ENCODE measurements at places on chromosomes 2 and 18.

- DNase-seq, result no peak
Observed at GRCh38 chr2:237653776-237654558, 26.6 kb downstream of the LRRFIP1 start.

- DNase-seq, result no peak
Observed at GRCh38 chr2:25402477-25402876, 60.8 kb upstream of the DNMT3A start.

DNA sequence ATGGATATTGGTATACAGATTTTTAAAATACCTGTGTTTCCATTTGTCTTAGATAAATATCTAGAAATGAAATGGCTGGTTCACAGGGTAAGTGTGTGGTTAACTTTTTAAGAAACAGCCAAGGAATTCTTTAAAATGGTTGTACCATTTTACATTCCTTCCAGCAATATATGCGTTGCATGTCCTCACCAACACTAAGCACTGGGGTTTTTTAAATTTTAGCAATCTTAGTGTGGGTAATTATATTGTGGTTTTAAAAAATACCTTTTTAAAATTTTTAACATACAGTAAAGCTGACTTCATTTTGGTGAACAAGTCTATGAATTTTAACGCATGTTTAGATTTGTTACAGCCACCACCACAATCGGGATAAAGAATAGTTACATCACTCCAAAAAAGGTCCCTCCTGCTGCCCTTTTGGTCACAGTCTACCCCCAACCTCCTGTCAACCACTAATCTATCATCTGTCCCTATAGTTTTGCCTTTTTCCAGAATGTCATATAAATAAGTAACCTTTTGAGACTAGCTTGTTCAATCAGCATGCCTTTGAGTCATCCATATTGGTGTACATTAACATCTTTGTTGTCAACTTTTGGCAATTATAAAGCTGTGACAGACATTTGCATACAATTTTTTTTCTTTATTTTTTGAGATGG lies 128.1 kb upstream of the MSTN start:
- DNase-seq, result no peak

GRCh38 chr2:205688417-205689200 lies 6.3 kb downstream of the NRP2 start:
- no peak for DNase-seq

DNA sequence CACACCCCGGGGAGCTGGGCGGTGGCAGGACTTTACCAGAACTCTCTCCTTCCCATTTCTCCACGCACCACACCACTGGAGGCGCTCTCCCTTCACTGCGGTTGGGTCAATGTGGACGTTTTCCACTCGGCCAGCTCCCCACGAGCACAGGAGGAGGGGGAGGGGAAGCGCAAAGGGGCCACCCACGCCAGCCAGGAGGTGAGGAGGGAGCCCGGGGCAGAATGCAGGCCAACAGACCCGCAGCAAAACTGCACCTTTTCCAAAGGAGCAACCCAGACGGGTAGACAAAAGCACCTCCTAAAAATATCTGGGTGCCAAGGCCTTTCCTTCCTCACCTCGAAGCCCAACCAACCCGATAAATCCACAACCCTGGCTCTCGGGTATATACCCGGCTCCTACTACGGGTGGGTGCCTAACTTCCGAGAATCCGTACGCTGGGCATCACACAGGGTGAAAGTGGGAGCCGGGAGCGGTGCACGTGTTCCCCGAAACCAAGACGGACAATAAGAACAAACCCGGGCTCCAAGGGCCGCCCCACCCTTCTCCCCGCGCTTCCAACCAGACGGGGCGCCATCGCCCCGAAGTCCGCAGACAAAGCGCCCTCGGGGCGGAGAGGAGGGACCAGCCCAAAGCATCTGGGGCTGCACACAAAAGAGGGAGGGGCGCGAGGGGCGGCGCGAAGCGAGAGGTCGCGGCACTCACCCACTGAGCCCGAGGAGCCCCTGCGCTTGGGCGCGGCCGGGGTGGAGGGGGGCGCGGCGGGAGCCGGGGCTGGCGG lies 1.0 kb downstream of the RTN4 start:
- DNase-seq, result peak; percentile 90

DNA sequence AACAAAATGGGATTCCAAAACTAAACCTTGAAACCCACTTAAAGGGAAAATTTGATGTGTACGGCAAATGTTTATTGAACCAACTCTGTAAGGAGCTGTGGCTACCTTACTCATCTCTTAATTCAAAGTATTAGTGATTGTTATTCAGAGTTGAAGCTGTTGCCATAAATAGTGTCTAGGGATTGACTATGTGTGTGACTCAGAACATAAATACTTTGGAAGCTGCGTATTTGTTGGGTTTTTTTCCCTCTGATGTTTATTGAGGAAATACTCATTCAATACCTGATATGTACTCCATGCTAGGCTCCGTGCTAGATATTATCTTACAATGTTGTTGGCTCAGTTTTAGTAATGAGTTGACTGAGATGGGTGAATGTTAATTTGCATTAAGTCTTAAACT lies 90.4 kb downstream of the PTRHD1 start:
- DNase-seq, result no peak

DNA sequence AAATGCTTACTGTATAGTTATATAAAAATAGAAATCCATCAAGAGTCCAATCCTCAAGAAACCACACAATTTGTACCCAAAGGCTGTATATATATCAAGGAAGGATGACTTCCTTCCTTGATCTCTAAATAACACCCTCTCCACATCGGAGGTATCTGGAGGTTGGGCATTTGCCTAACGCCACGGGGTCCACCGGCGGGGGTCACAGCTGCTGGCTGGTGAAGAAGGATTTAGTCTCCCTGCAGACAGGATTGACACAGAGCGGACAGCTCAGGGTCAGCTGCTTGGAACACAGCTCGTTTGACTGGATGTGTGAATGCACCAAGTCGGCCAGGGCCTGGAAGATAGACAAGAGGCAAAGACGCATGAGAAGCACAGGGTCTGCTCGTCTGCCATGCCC lies 36.0 kb downstream of the FECH start:
- DNase-seq, result no peak

DNA sequence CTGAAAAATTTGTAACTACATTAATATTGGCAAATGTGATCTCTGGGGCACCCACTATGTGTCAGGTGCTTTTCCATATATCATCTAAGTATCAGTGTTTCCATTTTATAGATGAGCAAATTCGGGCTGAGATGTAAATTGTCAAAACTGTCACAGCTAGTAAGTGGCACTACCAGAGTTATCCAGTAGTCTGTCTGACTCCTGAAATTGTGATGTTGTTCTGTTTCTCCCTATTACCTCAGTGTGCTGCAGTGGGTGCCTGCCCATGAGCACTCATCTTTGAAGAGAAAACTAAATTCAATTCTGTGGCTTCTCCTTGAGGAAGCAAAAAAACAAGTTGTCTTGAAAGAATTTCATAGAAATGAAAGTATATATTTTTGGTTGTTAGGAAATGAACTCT lies 467.4 kb upstream of the FANCL start:
- no peak for DNase-seq

DNA sequence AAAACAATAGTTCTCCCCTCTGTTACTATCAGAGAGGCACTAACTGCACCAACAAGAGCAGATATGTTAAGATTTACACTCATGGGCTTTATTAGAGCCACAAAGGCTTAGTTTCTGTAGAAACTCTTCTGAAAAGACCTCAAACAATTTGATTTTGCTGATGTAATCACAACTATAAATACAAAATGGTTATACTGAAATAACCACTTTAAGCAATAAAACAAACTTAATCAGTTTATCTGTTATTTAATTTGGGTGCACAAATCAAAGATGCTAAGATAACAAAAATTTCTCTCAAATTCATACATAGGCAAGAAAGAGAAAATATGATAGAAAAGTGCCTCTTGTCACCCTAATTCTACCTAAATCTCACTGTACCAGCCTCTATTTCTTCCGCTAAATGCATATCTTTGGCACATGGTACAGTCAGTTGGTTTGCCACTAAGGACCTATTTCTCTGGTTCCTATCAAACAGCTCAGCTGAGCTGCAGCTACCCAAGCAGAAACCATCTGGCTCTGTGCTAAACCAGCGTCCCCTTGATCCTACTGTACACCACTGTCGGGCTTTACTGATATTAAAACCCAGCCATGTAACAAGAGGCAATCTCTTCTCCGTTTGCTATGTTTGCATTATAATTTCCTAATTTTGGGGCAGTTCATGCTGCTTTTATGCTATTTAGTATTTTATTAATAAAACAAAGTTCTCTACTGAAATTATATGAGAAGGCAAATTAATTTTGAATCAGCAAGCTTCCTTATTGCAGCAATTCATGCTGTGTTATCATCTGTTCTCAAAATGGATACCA lies 60.1 kb downstream of the CWC22 start:
- no peak for DNase-seq
